ENCODE measurements at places on chromosomes 12 and 14.

DNA sequence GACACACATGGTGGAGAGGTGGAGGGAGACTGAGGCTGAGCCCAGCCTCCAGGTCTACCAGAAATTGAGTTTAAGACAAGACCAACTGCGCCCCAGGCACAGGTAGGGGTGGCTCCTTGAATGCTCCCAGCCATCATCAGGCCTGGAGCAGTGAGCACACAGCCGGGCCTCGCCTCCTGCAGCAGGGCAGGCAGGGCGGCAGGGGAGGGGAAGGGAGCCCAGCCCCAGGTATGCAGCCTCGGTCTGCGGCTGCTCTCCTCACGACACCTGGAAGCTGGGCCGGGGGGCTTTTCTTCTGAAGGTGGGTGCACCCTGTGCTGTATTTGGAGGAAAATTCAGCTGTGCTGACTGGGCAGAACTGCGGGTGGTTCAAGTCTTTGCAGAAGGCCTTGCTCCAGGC lies 29.5 kb upstream of the TDRD9 start:
- no peak for DNase-seq

DNA sequence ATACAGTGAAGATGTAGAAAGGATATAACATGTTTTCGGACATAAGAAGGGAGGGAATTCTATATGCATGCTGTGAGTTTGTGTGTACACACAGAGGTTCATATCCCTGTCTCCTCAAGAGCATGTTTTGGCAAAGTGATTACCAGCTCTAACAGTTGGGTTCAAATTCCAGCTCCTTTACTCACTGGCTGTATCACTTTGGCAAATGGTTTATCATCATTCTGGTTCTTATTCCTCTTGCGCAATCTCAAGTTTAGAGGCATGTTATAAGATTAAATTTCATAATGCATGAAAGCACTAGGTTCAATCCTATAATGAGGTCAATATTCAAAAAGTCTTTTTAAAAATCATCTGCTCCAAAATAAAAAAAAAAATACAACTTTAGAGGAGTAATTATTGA lies 107.7 kb upstream of the LRFN5 start:
- no peak for DNase-seq

DNA sequence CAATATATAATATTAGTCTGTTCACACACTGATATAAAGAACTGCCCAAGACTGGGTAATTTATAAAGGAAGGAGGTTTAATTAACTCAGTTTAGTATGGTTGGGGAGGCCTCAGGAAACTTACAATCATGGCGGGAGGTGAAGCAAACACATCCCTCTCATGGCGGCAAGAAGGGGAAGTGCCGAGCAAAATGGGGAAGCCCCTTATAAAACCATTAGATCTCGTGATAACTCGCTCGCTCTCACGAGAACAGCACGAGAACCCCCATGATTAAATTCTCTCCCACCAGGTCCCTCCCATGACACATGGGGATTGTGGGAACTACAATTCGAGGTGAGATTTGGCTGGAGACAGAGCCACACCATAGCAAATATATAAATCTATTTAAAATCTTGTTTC lies 269.8 kb downstream of the ATP23 start:
- DNase-seq, result no peak

DNA sequence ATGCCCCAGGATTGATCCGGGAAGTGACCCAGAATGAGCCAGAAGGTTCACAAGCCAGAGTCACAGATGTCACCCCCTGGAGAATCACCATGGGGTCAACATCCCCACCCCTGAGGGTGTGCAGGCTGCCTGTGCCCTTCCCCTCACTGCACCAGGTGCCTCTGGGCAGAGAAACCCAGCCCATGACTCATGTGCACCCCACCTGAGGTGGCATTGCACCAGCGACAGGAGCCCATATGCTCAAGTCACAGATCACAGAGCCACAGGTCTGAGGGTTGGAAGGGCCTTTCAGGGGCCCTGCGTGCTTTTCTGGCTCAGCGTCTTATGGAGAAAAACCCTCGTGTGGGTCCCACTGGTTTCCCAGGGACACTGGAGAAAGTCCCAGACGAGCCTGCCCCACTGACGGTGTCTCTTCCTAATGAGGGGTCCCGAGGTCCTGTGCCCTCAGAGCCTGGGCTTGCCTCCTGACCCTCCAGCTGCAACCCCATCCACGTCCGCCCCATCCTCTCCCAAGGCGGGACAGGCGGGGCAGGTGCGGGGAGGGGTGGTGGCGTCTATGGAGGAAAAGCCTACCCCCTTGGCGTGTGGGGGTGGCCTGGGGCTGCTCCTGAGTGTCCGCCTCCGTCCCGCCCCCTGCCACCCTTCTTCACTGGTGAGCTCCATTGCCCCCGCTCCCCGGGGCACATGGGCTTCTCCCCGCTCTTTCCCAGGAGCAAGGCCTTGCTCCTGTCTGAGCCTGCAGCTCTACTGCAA lies 47.6 kb downstream of the SLC8B1 start:
- no peak for DNase-seq

DNA sequence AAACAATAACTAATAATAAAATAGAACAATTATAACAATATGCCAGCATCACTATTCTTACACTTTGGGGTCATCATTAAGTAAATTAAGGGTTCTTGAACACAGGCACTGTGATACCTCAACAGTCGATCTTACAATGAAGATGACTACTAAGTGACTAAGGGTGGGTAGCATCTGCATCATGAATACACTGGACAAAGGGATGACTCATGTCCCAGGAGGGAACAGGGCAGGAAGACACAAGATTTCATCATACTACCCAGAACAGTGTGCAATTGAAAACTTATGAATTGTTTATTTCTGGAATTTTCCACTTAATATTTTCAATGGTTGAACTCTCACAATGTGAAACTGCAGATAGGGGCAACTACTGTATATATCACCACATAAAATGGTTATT lies 19.7 kb downstream of the TSPAN19 start:
- peak; percentile 76 for DNase-seq

GRCh38 chr12:120874547-120875245 lies 29.5 kb downstream of the SPPL3 start:
- DNase-seq, result peak; percentile 38

- DNase-seq, result no peak
Measured at GRCh38 chr12:21912318-21912717, 28.9 kb downstream of the ABCC9 start.

GRCh38 chr14:105223770-105224544 lies 24.4 kb upstream of the BTBD6 start:
- DNase-seq, result no peak

DNA sequence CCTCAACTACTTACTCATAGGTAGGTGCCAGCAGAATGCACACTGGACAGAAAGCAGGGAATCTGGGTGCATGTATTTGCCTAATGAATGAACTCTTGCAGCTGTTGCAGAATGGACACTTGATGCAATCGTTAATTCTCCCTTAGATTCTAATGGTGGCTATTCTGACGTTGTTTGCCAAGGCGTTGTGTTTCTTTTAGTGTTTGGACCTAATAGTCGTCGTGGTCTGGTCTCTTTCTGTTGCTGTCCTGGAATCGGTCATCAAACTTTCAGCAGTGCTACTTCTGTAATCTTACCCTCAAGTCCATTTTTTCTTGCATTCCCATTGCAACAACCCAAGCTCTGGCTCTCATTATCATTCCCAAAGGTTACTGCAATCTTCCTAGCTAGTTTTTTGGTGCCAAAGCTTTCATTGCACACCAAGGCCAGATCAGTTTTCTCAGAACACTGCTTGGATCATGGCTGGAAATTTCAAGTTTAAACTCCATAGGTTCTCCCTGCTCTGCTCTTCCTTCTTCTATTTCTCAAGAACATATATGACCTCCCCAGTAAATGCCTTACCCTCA lies 31.3 kb downstream of the BMP4 start:
- DNase-seq, result no peak

DNA sequence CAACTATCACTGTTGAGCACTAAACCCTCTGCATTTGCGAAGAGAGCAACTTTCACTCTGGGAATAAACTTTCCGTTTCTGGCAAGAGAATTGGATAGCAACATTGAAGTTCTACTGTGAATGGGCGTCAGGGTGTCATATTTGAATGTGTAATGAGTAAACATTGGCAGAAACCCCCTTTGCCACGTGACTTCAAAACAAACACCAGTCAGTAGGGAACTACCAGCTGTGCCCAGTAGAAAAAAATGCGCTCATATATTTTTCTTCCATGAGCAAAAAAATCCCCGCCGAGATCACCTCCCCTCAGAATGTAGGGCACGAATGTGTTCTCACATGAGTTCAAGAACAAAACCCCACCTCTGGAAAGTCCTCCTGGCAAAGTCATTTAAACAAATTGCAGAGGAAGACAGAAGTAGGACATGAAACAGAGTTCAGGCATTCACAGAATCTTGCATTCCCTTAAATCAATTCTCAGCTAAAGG lies 80.6 kb downstream of the BTG1 start:
- peak; percentile 63 for DNase-seq

GRCh38 chr14:21978184-21978998 lies 304.8 kb upstream of the OR4E1 start:
- peak; percentile 29 for DNase-seq

DNA sequence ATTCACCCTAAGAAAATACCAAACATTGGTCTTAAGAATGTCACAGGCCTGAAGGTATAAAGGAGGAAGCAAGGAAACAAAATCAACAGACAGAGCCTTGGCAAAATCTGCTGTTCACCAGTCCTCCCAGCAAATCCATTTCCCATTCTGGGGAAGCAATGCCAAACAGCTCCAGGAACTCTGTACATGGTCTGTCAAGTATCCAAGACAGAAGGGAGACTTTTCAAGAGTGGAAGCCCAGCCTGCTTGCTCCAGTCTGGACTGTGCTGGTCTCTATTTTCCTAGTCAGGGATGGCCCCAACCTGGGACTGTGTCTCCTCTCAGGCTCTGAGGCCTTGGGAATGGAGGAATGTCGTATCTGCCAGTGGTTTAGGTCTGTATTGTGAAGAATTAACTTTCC lies 251.5 kb downstream of the DAD1 start:
- DNase-seq, result no peak

DNA sequence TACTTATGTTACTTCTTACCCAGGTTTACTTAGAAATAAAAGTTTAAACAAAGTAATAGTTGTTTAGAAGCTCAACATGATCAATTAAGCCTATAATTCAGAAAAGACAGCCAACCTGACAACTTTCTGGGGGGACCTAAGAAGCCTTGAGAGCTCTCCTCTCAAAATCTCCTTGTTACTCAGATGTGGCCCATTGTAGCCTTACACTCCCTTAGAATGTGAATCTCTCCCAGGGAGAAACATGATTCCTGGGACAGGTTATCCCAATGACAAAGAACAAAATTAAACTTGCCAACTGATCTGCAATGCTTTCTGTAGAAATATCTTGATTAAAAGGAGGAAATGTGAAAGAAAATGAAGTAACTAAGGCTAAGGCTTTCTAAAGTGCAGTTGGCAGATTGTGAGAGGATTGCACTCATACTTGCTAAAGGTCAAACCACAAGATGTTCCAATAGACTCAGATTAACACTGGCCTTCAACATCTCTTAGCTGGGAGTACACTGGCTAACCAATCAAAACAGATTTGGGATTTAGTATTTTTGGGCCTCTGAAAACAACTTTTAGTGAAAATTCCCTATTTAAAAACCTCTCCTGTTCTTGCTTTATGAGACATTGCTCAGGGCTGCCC lies 72.3 kb upstream of the TMX1 start:
- no peak for DNase-seq

DNA sequence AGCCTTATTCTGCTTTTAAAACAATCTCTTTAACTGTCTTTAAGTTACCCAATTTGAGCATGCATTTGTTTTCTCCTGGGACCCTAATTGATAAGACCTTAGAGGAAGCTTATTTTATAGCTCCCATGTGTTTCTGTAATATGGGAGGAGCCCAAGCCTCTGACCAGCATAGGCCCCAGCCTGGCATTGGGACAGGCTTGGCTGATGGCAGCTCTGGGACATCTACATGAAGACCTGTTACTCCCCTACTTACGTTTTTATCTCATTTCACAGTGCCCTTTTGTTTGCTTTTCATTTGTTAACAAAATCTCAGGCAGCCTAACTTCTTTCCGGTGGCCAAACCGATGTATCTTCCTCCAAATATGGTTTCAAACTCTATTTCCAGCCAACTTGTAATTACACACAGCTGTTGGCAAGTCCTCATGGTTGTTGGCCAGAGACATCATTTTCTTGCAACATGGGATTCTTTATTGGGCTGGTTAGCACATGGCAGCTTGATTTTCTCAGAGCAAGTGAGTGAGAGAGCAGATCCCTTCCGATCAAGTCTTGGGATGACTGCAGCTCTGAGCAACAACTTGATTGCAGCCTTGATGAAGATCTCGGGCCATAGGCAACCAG lies 1117.5 kb downstream of the AACS start:
- DNase-seq, result no peak

- no peak for DNase-seq
Measured at GRCh38 chr14:52792097-52792415, 649 bp upstream of the GNPNAT1 start.

DNA sequence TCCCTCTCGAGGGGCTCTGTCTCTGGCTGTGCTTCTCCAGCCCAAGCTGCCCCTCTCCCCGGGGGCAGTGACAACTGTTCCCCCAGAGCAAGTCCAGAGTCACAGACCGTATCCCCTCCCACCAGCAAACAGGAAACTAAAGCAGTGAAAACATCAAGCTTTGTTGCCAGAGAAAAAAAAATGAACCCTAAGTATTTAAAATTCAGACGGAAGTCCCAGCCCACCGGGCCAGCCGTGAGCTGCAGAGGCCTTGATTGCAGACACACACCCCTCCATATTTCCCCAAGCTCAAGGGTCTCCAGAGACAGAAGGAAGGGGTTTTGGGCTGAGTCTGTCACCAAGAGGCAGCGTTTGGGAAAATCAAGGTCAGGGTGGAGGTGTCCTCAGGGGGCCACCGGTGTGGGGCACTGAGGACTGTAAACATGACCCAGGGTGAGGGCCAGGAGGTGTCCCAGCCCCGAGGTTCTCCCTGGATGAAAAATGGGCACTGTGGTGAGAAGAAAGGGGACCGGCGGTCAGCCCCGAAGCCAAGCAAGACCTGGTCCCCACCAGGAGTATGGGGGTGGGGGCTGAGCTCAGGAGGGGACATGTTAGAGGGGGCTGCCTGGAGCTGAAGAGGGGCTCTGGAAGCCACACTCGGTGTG lies 7.7 kb downstream of the PHETA1 start:
- DNase-seq, result no peak

DNA sequence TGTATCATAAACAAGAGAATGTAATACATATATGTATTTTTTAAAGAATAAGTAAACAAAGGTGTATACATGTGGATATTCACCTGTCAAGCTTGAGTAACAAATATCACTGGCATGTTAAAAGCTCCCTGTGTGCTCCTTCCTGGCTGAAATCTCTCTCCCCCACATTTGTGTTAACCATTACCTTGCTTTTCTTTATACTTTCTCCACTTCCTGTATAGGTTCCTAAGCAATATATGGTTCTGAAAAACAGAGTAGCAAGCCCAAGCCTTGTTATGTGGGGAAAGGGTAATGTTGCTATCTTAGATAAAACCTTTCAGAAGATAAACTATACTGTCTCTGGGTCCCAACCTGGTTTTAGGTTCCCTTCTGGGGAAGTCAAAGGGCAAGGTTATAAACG lies 32.3 kb upstream of the TBC1D30 start:
- no peak for DNase-seq
